ENCODE measurements at places on chromosomes 12 and 14.

DNA sequence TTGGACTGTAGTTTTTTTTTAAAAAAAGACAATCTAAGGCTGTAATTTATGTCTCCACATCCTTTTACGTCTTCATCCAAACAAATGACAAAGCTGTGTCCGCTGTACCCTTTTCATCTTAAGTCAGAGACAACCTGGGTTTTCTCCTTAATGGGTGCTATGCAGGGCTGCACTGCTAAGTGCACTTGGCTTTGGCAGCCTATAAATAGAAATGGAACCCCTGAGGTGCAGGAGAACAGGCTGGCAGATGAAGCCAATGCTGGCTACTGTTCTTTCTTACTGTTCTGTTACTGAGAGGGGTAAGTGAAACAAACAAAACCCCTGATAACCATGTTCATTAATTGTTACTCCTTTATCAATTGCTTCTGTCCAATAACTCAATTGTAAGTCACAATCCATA, 47.1 kb upstream of the KICS2 start:
- no peak for DNase-seq

DNA sequence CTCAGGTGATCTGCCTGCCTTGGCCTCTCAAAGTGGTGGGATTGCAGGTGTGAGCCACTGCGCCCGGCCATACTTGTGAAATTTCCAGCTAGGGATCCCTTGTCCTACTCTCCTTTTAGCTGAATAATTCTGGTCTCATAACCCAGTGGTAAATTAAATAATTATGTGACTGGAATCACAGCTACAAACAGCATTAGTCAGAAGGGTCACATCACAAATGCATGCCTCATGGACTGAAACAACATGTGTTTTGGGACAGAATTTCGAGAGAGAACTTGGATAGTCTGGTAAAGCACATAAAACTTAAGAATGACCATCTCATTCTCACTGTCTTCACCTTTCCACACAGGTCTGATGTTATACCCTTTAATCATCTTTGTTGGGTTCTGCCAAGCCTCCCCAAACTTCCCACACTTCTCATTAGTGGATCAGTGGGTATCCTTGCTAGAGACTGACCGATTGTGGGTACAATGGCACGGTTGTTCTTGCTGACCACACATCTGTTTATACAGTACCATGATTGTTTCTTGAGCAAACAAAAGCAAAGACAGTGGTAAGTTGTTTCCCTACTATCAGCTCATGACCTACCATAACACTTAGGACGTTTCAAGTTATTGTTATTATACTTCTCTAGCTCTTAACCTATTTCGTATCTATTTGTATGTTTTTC, 5.1 kb downstream of the GPRC5D start:
- no peak for DNase-seq

- no peak for DNase-seq
These were observed 53.3 kb downstream of the SPATS2 start for GRCh38 chr12:49420556-49420955.

DNA sequence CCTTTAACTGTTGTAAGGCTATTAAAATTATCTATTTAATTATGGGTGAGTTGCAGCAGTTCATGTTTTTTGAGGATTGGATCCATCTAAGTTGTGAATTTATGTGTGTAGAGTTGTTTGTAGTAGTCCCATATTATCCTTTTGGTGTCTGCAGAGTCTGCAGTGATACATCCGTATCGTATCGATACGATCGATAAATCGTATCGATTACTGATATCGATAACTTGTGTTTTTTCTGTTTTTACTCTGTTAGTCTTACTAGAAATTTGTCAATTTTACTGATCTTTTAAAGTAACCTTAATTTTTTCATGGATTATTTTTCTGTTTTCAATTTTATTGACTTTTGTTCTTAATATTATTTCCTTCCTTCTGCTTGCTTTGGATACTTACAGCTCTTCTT, 462.5 kb upstream of the SOX5 start:
- no peak for DNase-seq

GRCh38 chr14:64826845-64827244, 52.9 kb downstream of the SPTB start:
- no peak for DNase-seq

DNA sequence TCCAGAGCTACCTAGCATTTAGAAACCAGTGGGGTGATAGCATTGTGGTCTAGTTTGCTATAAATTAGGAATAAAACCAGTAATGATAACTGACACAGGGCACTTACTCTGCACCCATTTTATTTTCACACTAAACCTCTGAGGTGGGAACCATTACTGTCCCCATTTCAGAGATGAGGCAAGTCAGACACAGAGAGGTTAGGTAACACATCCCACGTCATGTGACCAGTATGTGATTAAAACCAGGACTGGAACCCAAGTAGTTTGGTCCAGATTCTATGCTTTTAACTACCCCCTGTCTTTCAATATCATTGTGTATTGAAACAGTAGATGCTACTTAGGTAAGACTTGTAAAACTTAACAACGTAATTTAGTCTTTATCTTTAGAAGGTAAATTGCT, 110.2 kb downstream of the PLXNC1 start:
- DNase-seq = no peak

DNA sequence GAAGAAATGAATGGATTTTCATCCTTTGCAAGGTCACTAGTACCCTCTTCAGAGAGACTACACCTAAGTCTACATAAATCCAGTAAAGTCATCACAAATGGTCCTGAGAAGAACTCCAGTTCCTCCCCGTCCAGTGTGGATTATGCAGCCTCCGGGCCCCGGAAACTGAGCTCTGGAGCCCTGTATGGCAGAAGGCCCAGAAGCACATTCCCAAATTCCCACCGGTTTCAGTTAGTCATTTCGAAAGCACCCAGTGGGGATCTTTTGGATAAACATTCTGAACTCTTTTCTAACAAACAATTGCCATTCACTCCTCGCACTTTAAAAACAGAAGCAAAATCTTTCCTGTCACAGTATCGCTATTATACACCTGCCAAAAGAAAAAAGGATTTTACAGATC, 40.8 kb downstream of the SPATA7 start:
- no peak for DNase-seq

DNA sequence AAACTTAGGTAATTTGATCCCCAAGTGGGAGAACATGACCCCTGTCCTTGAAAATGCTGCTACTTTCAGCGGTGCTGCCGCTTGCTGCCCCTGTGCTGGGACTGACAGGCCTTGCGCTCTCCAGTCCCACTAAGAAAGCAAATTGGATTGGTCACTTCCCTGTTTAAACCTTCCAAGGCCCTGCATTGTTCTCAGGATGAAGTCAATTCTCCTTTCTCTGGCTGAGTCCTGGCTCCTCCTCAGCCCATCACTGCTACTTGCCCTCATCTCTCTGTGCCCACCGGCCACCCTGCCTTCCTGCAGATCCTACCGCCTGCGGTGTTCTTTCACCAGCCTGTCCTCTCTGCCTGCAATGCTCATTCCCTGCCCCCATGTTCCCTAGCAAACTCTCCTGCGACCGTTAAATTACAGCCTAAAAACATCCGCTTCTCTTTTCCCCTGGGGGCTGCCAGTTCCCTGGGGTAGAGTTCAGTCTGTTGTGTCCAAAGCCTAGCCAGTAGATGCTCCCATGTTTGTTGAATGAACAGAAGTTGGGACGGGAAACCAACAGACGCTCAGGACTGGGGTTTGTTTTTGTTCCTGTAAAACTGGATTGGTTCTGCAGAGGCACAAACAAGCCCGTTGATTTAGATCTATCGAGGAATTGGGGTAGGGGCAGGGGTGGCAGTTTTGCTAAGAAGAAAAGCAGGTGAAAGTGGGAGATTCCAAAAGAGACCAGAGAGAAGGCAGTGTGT, 127.3 kb upstream of the HIF1A start:
- no peak for DNase-seq

- no peak for DNase-seq
These were observed 64.5 kb downstream of the ACADS start for GRCh38 chr12:120790114-120790513.

DNA sequence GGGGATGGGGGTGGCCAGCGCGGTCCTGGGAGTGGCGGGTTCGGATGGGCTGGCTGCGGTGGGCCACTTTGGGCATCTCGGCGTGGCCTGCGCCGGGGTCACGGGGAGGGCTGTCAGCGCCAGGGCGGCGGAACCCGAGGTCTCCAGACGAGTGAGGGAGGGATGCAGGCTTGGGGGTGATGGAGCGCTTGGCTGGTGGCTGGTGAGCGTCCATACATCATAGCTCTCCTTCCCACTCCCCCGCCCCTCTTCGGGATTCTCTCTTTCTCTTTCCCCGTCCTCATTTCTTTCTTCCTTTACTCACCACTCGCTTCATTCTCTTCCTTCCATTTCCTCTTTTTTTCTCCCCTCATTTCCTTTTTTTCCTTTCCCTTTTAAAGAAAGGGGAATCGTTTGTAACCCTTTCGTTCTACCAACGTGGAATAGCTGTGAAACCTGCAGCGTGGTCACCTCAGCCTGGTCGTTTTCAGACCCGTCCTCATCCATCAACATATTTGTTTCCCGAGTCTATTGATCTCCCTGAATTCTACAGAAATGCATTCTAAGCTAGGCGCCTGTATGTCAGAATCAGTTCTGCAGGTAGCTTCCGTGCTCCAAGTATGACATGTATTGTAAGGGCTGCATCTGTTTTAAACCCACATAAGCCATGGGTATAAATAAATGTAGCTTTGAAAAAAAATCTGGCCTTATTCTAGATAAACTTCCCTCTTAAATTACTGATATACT, 260.3 kb upstream of the E2F7 start:
- no peak for DNase-seq

GRCh38 chr14:103142026-103142425, 18.8 kb downstream of the TNFAIP2 start:
- DNase-seq = no peak

DNA sequence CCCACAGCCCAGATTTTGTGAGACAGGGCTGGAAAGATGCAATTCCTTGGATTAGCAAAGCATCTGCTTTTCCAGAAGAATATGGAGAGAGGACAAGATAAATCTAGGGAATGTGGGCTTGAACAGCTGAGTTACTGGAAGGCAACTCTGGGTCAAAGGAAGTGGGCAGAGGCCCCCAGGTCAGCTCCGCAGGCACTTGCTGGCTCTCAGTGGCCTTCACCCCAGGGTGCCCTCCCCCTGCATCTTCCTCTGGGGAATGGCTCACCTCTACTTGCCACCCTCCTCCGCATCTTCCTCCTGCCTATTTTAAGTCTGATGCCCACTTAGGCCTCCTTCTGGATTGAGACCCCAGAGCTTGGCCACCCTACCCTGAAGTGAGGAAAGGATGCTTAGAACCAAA, 10.5 kb upstream of the PNMA1 start:
- DNase-seq = no peak

DNA sequence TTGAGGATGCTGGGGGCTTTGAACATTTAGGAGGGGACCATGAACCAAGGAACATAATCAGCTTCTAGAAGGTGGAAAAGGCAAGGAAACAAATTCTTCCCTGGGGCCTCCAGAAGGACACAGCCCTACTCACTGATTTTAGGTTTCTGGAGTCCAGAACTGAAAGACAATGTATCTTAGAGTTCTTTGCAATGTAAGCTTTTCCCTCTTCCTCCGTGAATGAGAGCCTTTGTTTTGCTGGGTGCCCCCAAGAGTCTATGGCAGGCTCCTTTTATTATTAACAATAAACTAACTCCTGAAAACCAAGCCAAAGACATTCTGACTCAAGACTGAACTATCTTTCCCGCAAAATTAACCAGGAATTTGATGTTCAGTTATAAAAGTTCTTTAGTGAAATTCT, 204.1 kb downstream of the STXBP6 start:
- no peak for DNase-seq

DNA sequence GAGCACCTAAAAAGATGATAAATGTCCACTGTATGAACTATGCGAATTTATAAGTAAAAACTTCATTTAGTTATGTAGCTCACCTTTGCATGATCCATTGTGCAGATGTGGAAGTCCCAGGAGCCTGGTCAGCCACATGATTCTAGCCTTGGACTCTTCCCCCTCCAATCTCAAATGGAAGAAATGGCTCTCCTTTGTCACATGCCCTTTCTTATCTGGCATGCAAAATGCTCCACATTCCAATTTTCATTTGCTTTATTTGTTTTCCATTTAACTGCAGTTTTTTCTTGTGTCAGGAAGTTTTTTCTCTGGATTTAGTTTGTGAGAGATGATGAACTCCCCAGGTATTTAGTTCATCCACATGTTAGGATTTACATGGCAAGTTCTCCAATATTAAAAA, 73.8 kb downstream of the DYRK2 start:
- no peak for DNase-seq

- DNase-seq = no peak
These were observed 142.7 kb downstream of the RAD51B start for GRCh38 chr14:67962215-67962644.

- no peak for DNase-seq
These were observed 223.7 kb downstream of the ZFP36L1 start for GRCh38 chr14:68568907-68569897.

DNA sequence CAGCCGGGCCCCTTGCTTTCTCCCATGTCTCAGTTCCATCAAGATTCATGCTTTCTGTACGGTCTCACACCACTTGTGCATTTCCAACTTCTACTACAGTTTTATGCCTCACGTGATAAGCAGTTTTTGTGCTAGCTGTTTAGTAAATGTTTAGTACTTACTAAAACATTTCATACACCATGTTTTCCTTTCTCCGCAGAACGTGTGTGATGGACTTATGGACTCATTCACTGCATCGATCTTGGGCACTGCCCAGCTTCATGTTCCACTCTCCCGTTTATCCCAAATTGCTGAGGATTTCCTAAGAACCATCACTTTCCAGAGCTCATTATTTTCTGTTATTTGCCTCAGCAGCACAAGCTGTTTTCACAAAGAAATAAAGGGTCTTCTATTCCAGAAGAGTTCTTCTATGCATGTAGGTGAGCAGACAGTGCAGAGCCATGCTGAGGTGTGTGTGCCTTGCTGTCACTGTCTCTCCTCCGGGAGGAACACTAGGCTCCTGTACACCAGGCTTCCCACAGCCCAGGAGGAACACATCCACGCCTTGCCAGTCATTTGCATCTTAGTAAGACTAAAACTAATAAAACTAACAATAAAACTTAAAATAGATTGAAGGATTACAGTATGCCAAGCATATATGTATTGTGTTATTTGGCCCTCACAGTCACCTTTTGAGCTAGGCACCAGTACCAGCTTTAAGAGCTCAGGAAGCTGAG, 90.3 kb upstream of the EEA1 start:
- no peak for DNase-seq

DNA sequence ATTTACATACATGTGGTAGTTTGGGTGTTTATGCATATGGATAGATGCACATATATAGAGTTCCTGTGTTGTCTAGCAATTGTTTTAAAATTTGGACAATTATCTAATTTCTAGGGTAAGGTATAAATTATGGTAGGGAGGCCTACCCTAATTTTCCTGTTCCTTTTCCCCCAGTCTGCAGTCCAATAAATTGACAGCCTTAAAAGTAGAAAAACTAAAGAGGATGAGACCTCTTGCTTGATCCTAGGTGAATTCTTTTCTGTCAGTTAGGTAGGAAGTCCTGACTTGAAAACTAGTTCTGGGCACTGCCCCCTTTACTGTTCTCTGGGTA, 2.1 kb upstream of the CDKN1B start:
- DNase-seq = no peak

GRCh38 chr14:74223016-74223415, 16.2 kb upstream of the VSX2 start:
- no peak for DNase-seq

GRCh38 chr12:38480594-38480993, 164.0 kb downstream of the ALG10B start:
- no peak for DNase-seq

- no peak for DNase-seq
These were observed 26.3 kb upstream of the PPP1CC start for GRCh38 chr12:110768960-110769359.

Data from NCI-H2081 treated with DMSO at 0.1 percent for 48 hours (cell line).